AG08395 (cell line): ENCODE measurements at places on chromosomes 13 and 19.

- DNase-seq = no peak
Measured at GRCh38 chr13:69589531-69590235, 517.9 kb upstream of the ATXN8OS start.

DNA sequence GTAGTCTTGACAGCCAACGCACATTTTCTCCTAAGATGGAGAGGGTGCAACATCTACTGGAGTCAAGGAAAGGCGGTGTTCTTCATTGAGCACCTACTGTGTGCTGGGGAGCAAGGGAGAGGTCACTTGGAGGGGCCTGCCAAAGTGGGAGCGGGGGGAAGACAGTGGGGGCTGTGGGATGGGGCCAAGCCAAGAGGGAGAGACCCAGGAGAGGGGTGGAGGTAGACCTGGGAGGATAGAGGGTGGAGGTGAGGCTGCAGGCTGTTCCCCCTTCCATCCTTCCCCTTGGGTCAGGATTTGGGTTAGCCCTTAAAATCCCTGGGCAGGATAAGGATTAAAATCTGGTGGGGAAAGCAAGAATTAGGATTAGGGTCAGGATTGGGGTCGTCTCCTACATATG is 1.7 kb upstream of the PLPP2 start:
- no peak for DNase-seq

DNA sequence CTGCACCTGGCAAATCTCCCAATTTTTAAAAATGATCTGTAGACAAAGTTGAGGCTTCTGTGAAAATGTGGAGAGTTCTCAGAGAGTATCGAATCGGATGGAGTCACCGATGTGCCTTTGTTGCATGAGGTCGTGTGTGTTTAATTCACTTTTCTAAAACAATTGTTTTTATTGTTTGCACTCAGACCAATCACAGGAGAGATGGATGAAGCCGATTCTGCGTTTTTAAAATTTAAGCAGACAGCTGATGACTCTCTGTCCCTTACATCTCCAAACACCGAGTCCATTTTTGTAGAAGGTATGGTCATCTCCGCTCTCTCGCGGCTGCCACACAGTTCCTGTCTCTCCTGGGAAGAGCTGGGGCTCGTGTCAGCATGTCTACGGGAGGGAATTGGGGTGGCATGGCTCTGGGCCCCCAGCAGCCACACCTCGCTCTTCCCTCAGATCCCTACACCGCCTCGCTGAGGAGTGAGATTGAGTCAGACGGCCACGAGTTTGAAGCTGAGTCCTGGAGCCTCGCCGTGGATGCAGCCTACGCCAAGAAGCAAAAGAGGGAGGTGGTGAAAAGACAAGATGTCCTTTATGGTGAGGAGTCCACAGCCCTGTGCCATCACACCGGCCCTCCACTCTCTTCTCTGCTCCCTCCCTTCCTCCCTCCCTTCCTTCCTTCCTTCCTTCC is 47.2 kb downstream of the PEX11G start:
- DNase-seq = no peak

DNA sequence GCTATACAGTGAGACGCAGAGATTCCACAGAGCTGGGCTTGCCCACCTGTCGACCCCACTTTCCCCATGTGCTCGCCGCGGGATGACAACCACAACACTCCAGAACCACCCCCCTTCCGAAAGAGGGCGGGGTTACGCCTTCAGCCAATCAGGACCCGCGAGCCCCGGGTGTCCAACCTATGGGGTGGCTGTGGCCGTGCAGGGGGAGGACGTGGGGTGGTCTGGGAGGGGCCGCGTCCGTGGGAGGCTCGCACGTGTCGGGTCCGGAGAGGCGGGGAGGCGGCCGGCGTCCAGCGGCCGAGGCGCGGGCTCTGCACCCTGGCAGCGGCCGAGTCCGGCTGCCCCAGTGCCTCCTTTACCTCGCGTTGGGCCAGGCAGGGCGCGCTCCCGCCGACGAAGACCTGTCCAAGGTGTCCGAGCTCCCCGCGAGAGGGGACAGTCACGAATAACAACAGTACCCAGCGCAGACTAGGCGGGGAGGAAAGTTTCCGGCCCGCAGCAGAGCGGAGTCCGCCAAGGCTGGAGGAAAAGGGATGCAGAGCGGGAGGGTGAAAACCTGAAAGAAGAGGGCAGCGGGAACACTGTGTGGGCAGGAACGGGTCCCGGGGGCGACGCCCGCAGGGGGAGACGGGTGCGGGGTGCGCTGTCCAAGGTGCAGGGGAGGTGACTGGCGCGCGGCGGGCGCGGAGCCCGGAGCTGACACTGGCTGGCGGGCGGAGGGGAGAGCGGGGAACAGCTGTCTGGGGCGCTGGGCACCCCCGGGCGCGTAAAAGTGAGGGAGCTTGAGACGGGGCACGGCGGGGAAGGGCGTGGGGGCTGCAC is 911 bp downstream of the ENOX1 start:
- peak; percentile 88 for DNase-seq

DNA sequence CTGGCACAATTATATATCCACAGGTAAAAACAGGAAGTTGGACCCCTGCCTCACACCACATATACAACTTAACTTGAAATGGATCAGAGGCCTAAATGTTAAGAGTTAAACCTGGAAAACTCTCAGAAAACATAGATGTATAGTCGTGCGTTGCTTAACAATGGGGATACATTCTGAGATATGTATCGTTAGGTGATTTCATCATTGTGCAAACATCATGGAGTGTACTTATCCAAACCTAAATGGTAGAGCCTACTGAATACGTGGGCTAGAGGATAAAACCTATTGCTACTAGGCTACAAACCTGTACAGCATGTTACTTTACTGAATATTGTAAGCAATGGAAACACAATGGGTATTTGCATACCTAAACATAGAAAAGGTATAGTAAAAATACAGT is 14.8 kb upstream of the CALM3 start:
- DNase-seq = no peak

- DNase-seq = no peak
Measured at GRCh38 chr13:32453981-32454380, 26.1 kb upstream of the N4BP2L1 start.

GRCh38 chr13:95547531-95548167 is 4.9 kb upstream of the CLDN10 start:
- DNase-seq = no peak

- DNase-seq = no peak
Measured at GRCh38 chr19:512547-513365, 5.5 kb downstream of the TPGS1 start.

DNA sequence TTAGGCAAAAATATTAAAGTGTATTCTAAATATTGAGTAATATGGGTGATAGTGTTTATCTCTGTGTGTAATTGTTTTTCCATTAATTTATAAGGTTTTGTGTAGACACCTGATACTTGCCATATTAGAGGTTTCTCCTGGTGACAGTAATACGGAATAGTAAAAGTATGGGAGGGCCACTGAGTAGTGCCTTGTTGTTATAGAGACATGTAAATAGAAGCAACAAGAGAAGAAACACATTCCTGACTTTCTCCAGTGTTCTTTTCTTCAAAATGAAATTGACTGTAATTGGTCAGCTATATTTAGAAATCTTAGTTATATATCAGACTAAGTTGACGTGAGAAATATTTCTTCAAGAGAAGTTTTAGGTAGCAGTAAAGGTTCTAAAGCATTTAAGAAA is 18.5 kb downstream of the RNASEH2B start:
- no peak for DNase-seq

DNA sequence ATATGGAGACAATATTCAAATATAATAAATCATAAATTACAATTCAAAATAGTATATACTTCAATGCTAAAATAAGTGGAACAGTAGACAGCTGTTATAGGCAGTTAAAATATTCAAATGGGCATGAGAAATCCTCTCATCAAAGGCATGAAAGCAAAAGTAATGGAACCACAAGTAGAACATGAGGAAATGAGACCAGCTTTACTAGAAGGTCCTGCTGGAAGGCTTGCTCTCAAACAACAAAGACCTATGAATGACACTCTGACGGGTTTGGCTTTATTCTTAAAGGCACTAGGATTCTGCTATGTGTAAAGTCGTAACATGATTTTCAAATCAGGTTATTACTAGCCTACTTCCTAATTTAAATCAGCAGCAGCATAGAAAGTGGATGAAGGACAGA is 148.1 kb downstream of the VWA8 start:
- no peak for DNase-seq

DNA sequence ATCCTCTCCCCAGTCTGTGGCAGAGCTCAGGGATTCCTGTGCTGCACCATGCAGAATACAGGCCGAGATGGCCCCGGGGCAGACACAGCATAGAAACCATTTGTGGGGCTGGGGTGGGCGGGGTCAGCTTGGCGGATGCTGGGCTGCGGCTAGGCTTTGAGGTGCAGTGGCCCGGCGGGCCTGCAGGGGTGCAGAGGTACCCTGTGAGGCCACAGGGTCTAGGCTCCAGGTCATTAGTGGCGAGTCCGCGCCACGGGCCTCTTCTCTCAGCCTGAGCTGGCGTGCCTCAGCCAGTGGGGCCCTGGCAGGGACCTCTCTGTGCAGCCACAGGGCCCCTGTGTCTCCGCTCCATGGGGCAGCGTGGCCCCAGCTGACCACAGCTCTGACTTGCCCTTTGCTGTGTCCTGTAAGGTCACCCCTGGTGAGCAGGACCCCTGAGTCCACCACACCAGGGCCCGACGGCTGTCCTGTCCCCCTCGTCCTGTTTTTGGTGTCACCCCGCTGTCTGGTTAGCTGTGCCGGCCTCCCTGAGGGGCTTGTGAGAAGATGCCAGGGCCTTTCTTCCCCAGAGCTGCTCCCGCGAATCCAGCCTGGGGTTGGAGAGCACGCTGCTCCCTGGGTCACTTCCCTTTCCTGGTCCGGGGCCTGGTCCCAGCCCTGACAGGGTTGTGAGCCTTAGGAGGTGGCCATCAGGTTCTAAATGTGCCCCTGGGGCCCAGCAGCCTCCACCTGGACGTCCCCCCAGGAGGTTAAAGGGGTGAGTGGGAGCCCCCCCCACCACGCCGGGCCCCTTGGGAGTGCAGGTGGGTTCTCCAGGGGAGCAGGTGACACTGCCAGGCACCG is 12.1 kb downstream of the KDM4B start:
- no peak for DNase-seq

GRCh38 chr19:45659096-45659729 is 8.8 kb upstream of the GIPR start:
- DNase-seq = no peak

GRCh38 chr19:35996777-35997176 is 1.8 kb downstream of the SDHAF1 start:
- DNase-seq = no peak

- DNase-seq = no peak
Measured at GRCh38 chr19:10289836-10290356, at the start of gene ICAM5. TSS of gene ICAM5 (plus strand) at chr19:10289952. CDS start at chr19:10290044, 92 bp downstream.

GRCh38 chr19:30441011-30441410 is 68.8 kb downstream of the ZNF536 start:
- DNase-seq = no peak

- no peak for DNase-seq
Measured at GRCh38 chr19:8494158-8494557, 8.3 kb downstream of the PRAM1 start.

GRCh38 chr19:49361438-49362047 is 673 bp downstream of the TEAD2 start:
- peak; percentile 88 for DNase-seq

GRCh38 chr19:16591803-16592556 is 19.8 kb upstream of the SLC35E1 start:
- DNase-seq = no peak

DNA sequence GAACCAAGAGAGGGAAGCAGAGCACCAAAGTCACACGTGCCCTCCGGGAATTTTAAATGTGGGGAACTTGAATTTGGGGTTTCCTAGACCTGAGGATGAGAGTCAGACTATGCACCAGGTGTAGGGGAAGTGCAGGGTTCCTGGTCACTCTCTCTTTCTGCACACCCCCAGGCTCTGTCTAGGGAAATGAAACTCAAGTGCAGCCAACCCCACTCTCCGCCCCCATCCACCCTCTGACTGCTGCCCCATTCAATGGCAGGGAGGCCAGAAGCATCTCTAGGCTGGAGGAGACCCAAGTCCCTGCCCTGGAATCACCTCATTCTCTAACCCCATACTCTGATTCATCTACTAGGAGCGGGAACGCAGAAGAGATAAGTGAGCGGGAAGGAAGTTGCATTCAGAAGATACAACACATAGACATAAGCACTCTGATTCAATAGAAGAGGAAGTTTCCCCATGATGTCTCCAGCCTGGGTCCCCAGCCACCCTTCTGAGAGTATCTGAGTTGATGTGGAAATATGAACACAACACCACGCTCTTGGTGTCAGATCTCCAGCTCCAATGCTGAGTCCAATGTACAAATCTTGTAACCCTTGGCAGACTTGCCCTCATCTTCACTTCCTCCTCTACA is 4.7 kb upstream of the SIGLEC14 start:
- DNase-seq = no peak
